Jurkat, Clone E6-1 (cell line): ENCODE measurements at places on chromosomes 4 and X.
A peak's percentile ranks its signal among the peaks of the same experiment; 100 is the strongest.

DNA sequence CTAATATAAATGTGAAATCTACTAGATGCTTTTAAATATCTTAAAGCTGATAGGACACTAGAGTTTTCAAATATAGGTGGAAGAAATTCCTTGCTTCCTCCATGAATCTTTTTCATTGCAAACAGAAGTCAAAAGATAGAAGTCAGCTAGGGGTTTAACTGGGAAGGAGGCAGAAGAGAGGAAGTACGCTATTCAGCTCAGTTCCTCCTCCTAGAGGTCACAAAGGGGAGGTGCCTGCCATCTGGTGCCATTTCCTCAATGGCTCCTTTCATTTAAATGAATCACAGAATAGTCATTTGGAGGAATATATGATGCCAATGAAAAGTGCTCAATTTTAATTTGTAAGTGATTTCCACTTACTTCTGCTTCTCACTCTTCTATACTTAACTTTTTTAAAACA lies 8.5 kb downstream of the COL25A1 start:
- peak; percentile 49 for DNase-seq

- DNase-seq, result no peak
Measured at GRCh38 chr4:8328866-8329559, 59.5 kb downstream of the HTRA3 start.

DNA sequence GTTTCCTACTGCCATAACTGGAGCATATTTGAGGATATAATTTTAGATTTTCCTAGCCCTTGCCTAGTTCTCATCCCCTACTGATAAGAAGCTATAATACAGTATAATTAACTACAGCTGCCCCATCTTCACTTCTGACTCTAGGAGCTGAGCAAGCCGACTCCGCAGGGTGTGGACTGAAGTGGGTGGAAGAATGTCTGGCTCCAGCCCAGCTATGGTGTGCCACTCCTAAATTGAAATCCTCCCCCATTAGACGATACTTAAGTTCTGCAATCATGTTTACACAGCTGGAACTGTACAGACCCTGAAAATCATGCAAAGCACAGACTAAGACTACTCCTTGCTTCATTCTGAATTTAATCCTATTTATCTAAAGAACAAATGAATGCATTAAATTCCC lies 93.1 kb downstream of the PCDH19 start:
- DNase-seq, result no peak

DNA sequence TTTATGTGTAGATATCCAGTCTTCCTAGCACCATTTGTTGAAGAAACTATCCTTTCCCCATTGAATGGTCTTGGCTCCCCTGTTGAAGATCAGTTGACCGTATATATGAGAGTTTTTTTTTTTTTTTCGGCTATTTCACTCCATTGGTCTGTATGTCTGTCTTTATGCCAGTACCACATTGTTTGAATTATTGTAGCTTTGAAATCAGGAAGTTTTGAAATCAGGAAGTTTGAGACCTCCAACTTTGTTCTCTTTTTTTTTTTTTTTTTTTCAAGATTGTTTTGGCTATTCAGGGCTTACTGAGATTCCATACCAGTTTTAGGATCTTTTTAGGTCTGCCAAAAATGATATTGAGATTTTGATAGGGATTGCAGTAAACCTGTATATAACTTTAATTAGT lies 4.3 kb upstream of the SCD5 start:
- DNase-seq, result no peak

GRCh38 chrX:97672138-97672537 lies 788.4 kb downstream of the RPA4 start:
- DNase-seq, result no peak

- peak; percentile 41 for DNase-seq
Measured at GRCh38 chrX:43349363-43349762, 306.7 kb upstream of the MAOA start.

DNA sequence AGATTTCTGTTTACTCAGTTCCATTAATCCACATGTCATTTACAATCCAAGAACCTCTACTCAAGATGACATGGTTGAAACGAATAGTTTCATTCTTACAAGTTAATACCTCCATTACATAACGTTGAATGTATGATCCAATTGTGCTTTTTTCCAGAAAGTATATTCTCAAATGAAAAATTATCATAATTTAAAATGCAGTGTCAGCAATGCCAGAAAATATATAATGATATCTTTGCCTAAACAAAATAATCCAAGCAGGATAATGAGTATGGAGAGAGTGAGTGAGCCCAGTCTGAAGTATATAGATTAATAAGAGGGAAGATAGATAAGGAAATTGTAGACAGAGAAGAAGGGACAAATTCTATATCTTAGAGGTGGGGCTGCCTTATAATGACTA lies 505.0 kb downstream of the CENPC start:
- DNase-seq, result no peak

DNA sequence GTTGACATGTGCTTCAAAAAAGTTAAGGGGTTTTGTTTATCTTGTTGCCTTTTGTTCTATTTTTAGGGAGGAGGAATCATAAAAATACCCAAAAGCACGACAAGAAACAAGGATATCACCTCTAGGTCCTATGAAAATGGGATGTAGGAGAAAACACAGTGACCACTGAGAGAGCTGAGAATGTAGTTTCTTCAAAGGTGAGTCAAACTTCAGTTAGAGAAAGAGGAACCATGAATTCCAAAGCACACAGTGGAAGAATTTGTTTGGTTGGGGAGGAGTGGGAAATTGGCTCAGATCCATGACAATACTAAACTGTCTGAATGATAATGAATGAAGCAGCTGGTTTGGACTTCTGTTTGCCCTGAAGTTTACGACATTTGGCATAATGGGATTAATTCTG lies 19.1 kb upstream of the FRYL start:
- DNase-seq, result no peak

DNA sequence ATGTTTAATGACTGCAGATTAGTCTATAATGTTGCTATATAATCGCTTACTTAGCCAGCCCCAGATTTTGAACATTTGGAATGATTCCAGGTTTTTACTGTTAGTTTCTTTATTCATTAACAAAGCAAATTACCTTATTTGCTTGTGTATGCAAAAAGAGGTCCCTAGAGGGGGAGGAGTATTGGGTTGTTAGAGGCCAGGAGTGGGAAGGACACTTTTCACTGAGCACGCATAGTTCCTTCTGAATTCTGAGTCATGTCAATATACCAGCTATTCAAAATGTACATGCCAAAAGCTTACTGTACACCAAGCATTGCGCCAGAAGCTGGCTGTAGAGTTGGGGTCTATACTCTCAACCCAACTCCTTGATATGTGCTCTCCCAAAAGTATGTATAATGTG lies 5.1 kb upstream of the DGAT2L6 start:
- DNase-seq, result no peak

DNA sequence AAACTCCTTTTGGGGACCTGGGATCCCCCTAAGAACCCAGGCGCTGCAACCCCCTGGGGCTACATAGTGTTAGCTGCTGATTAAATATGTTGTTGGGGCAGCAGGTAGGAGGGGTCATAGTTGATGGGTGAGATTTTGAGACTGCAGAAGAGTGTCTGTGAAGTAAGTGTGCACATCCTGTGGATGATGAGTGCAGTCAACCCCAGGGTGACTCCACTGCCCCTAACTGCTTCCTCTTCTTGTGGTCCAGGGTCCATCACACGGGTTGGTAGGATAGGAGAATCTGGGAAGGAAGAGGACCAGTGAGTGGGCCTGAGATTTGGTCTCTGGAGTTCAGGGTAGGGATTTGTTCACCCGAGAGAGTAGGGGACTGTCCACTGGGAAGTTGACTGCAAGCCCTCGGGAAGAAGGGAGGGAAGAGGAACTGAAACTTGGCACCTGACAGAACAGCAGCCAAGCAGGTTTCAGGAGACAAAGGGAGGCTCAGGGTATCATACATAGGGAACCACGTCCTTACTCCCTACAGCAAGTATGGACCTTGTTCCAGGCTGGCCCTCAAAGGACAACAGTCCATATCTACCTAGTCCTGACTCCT lies 8.5 kb downstream of the DLG3 start:
- DNase-seq, result no peak

GRCh38 chrX:22737541-22737940 lies 262.2 kb upstream of the DDX53 start:
- no peak for DNase-seq

DNA sequence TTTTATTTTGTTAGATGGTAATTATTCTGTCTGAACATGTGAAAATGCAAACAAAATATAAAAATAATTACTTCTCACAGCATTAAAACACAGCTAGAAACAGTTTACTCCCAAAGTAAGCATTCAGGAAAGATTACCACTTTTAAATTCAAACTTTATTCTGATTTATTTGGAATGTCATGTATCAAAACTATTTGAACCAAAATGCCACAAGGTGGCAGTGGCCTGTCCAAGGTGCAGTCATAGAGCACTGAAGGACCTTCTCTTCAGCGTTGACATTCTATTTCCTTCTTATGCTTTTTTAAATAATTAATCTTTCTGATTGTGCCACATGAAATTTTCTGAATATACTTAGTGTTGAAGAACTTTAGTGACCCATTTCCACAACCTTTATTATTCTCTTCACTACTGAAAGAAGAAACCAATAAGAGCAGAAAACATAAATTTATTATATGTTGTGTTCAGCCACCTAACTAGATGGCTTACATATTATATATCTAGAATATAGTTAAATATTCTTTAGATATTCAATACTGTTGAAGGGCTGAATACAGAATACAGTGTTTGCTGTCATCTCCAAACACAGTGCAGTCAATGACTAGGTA lies 283.6 kb downstream of the CFAP299 start:
- DNase-seq, result no peak

GRCh38 chr4:83013902-83014301 lies 3.3 kb upstream of the LIN54 start:
- no peak for DNase-seq

GRCh38 chr4:110484029-110484428 lies 8.1 kb downstream of the ENPEP start:
- no peak for DNase-seq

DNA sequence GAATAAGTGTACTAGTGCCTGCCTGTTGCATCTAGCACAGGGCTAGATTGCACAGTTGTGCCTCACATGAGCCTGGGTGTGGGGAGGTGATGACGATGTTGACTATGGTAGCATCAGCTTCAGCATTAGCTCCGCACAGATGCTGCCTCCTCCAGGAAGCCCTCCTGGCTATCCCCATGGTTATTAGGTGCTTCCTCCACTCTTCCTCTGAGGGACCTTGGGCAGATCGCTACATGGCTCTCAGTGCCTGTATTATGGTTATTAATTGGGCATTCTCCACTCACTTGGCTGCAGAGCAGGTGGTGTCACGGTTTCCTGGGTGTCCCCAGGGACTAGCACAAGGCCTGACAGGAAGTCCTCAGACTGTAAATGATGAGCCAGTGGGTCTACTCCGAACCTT lies 325.6 kb downstream of the ARHGAP10 start:
- no peak for DNase-seq

- DNase-seq, result no peak
Measured at GRCh38 chr4:121706595-121707021, 9.8 kb upstream of the ANXA5 start.

GRCh38 chrX:39836802-39837420 lies 260.8 kb downstream of the BCOR start:
- DNase-seq, result no peak

DNA sequence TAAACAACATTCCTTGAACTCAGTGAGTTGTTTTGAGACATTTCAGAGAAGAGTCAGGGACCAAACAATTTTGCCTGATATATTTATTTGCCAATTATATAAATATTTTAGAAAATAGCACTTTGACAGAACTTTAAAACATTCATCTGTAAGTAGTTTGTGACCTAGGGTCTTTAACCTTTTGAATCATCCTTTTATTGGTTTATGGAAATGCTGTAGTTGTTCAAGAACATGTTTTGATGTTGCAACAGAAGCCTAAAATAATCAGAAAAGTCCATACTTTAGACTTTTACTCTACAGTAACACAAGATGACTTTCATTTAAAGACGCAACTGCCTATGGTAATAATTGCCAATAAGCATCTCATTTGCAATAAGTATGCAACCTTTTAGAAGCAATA lies 43.0 kb downstream of the CXCL1 start:
- no peak for DNase-seq

GRCh38 chrX:16778545-16778944 lies 7.7 kb upstream of the TXLNG start:
- DNase-seq, result no peak

GRCh38 chr4:18536428-18536827 lies 514.9 kb upstream of the LCORL start:
- DNase-seq, result no peak

GRCh38 chrX:24494647-24495075 lies 29.6 kb downstream of the PDK3 start:
- no peak for DNase-seq

DNA sequence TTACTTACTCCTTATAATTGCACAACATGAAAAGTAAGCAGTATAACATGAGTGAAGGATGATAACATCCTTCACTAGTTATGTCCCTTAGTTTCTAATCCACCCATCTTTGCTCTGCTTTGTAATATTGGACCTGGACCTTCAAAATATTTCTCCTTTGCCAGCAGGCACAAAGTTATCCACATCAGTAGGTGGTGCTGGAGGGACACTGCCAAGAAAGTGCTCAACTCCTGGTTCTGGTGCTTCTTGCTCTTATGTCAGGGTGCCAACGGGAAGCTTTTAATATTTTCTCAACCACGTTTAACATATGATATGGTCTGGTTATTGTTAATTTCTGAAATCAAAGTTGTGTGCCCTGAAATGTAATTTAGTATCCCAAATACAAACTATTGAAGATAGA lies 49.1 kb downstream of the TMEM165 start:
- DNase-seq, result no peak

- DNase-seq, result no peak
Measured at GRCh38 chrX:115387327-115387726, 97.8 kb downstream of the LUZP4 start.

DNA sequence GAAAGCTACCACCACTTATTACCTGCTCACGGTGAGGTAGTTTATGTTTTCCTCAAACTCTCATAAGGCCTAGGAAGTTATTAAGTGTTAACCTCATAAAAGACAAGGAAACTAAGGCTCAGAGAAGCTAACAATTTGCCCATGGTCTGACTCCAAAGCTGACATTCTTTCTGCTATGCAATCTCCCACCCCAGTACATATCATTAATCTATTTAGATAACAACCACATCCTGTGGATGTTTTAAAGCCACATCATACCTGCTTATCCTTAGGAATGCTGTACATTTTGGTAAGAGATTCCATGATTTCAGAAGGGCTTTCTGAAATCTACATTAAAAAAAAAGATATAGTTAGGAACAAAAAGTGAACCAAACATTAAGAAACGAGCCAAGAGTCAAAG lies 55.4 kb downstream of the HUWE1 start:
- no peak for DNase-seq

DNA sequence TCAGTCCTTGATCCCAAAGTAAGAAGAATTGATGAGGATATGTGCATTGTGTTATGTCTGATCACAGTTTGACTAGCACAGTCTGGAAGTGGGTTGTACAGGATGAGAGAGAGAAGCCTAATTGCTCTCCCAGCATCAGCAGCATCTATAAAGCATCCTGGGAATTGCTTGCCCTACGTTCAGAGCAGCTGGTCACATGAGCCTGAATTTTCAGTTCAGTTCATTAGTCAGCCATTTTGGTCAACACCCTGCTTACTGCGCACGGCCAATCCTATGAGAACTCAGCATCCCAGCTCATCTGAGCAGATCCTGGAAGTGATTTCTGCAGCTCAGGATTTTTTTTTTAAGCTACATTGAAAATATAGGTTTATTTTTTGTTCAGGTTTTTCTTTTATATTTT lies at the start of gene RUFY3:
Gene RUFY3, plus strand, starts transcription at position 218 of the 400 bp plus-strand sequence. CDS start 610 bp downstream, outside the sequence.
- DNase-seq, result no peak

- no peak for DNase-seq
Measured at GRCh38 chr4:141462361-141462760, 174.0 kb upstream of the IL15 start.
